Small intestine (tissue), 16 donors: ENCODE measurements at places on chromosomes 12 and 14. TPM values are rescaled to one million over a fixed set of nuclear protein-coding genes. Genes with fewer than 3 reads are reported as not detected.

TMCC3 gene
- 23.9 TPM for polyA plus RNA-seq

- no peak for DNase-seq
- H3K4me3 ChIP-seq, result no peak overlapping the region
- H3K27me3 ChIP-seq, result no peaks in the 10 kb centered on the region
- no peak overlapping the region for H3K27ac ChIP-seq
Observed at GRCh38 chr12:25994901-25995625, 36.6 kb downstream of the RASSF8 start.

GRCh38 chr14:81269100-81269978 is 48.6 kb upstream of the GTF2A1 start:
- peaks cover 3% of the 10 kb centered on the region for H3K36me3 ChIP-seq
- no peak overlapping the region for H3K27ac ChIP-seq
- H3K4me1 ChIP-seq, result no peaks in the 10 kb centered on the region
- H3K4me3 ChIP-seq, result no peak overlapping the region

GRCh38 chr14:93319958-93320357 is 12.9 kb downstream of the BTBD7 start:
- no peak overlapping the region for H3K4me3 ChIP-seq

DNA sequence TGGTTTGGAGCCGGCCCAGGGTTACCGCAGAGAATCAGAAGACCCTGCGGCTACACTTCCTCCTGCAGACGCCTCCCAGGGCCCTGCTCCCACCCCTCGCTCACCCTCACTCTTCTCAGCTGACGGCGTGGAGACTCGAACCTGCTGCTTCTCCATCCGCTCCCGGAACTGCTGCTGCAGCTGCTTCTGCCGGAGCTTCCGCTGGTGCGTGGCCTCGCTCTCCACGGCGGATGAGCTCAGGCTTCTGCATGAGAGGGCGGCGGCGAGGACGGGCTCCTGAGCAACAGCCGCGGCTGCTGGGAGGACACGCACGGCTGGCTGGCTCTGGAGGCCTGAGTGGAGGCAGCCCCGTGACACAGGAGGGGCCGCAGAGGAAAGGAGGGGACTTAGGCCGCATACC is 33.3 kb downstream of the RAD52 start:
- no peak for DNase-seq
- peaks cover 8% of the 10 kb centered on the region for H3K36me3 ChIP-seq
- no peaks in the 10 kb centered on the region for H3K27me3 ChIP-seq
- no peak overlapping the region for H3K27ac ChIP-seq
- H3K4me1 ChIP-seq, result no peaks in the 10 kb centered on the region

DNA sequence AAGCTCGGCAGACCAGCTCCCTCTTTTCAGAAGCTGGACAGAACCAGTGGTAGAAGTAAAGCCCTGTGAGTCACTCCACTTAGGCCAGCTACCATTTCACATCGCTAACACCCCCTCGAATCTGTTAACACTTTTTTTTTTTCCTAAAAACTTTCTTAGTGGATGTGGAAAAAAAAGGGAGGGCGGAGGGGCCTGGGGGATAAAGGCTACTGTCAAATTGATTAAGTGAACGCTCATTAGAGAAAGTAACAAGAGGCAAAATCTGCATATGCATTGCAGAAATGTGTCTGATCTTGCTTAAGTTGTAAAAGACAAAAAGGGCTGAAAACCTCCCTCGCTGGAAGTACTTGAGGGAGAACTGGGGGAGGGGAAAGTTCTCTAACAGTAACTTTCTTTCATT is 86.6 kb upstream of the OTX2 start:
- no peaks in the 10 kb centered on the region for H3K27me3 ChIP-seq
- DNase-seq, result no peak
- H3K4me3 ChIP-seq, result no peak overlapping the region
- no peak overlapping the region for H3K27ac ChIP-seq
- H3K4me1 ChIP-seq, result no peaks in the 10 kb centered on the region

ELK3 gene
- 6.2 TPM for polyA plus RNA-seq

DNA sequence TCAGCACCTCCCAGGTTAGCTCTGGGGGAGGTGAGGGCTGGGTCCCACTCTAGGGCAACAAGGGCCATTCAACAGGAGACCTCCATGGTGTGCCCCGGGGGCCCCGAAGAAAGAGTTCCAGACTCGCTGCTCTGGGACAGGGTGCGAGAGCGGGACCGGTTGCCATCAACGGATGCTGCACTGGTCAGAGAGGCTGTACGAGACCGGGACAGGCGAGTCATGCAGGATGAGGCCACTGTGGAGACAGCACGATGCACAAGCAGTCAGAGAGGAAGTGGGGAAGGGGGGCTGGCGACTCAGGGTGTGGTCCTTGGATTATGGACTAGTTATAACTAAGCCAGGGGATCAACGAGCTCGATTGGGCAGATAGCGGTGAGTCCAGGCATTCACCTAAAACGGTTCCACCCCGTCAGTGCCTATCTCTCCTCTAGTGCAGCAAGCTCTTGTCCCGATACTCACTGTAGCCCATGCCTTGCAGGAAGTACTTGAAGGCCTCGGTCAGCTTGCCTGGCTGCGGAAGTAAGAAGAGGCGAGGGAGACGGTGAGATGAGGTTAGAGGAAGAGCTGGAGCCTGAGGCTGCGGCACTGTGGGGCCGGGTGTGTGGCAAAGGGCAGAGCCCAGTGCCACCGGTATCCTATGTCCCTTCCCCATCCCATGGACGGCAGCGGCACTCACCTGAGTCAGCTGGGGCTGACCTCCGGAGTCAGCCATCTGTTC is 7.2 kb downstream of the NDRG2 start:
- H3K4me3 ChIP-seq, result no peak overlapping the region
- no peaks in the 10 kb centered on the region for H3K4me1 ChIP-seq
- no peak for DNase-seq

GARIN6 gene
- not detected for polyA plus RNA-seq

DNA sequence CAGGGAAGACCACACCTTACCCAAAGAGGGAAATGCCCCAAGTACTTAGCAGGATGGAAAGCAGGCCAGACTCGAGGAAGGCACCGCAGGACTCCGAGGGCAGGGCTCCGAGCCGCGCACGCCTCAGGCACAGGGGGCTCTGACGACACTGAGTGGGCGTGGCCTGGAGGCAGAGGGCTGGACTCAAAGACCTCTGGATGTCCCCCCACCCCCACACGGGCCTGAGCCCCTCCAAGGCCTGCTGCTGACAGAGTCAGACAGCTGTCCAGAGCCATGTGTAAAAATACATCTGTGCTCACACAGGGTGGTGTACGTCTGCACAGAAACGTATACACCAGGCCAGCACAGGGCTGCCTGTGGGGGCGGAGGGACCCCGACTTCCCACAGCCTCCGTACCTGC is 1.4 kb downstream of the AKT1 start:
- H3K4me1 ChIP-seq, result peaks cover 35% of the 10 kb centered on the region
- H3K4me3 ChIP-seq, result peak overlapping the region; percentile 71
- peak; percentile 72 for DNase-seq
- no peaks in the 10 kb centered on the region for H3K27me3 ChIP-seq

- no peaks in the 10 kb centered on the region for H3K36me3 ChIP-seq
- H3K27ac ChIP-seq, result no peak overlapping the region
- H3K4me3 ChIP-seq, result no peak overlapping the region
Observed at GRCh38 chr12:88870000-88870737, 289.9 kb upstream of the KITLG start.

DNA sequence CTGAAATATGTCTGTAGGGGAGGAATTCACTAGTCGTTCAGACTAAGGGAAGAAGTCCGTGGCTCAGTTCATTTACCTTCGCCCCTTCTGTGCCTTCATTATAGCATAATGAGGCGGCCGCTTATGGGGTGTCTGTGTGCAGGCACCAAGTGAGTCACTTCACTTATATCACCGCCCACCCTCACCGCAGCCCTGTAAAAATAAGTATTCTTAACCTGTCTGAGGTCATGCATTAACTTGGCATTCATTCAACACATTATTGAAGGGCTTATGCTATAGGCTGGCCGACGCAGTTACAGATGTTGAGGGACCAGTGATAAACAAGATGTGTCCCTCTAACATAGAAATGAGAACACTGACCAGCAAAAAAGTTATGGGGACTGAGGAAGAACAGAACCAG is 47.7 kb upstream of the PTCSC3 start:
- H3K27me3 ChIP-seq, result no peaks in the 10 kb centered on the region
- H3K4me3 ChIP-seq, result no peak overlapping the region
- no peaks in the 10 kb centered on the region for H3K4me1 ChIP-seq
- DNase-seq, result no peak

GRCh38 chr14:64937821-64938193 is 4.7 kb downstream of the GPX2 start:
- peaks cover 26% of the 10 kb centered on the region for H3K4me1 ChIP-seq
- H3K4me3 ChIP-seq, result no peak overlapping the region
- DNase-seq, result no peak
- H3K27me3 ChIP-seq, result no peaks in the 10 kb centered on the region
- no peak overlapping the region for H3K27ac ChIP-seq
- peaks cover 1% of the 10 kb centered on the region for H3K36me3 ChIP-seq

GRCh38 chr14:56127156-56127555 is 8.9 kb downstream of the PELI2 start:
- no peak overlapping the region for H3K4me3 ChIP-seq
- no peaks in the 10 kb centered on the region for H3K36me3 ChIP-seq
- H3K27me3 ChIP-seq, result no peaks in the 10 kb centered on the region
- peaks cover 13% of the 10 kb centered on the region for H3K4me1 ChIP-seq
- H3K27ac ChIP-seq, result no peak overlapping the region

- no peaks in the 10 kb centered on the region for H3K27me3 ChIP-seq
- no peaks in the 10 kb centered on the region for H3K4me1 ChIP-seq
- no peak for DNase-seq
- H3K4me3 ChIP-seq, result no peak overlapping the region
- H3K27ac ChIP-seq, result no peak overlapping the region
Observed at GRCh38 chr12:91954326-91954725, 191.3 kb downstream of the BTG1 start.

- H3K4me3 ChIP-seq, result no peak overlapping the region
- H3K4me1 ChIP-seq, result peaks cover 2% of the 10 kb centered on the region
- H3K27ac ChIP-seq, result no peak overlapping the region
- no peaks in the 10 kb centered on the region for H3K27me3 ChIP-seq
- no peak for DNase-seq
- no peaks in the 10 kb centered on the region for H3K36me3 ChIP-seq
Observed at GRCh38 chr12:52204095-52204930, 12.5 kb upstream of the KRT80 start.

DNA sequence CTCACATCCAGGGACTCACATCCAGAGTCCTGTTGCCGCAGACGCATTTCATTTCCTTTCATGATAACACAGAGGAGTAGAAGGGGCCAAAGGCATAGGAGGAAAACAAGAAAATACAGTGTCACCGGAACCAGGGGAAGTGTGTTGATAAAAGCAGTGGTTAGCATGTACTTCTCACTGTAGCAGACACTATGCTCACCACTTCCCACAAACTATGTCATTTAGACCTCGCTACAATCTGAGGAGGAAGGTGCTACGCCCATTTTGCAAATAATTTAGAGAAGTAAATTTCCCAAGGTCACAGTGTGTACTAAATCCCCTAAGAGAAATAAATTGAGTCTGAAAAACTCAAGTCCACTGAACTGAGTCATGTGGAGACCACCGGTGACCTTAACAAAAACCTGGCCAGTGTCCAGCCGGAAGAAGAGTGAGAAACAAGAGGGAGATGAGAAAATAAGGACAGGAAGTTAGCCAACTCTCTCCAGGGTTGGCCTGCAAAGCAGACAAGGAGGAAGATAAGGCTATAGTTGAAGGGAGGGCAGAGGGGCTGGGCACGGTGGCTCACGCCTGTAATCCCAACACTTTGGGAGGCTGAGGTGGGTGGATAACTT is 25.8 kb upstream of the TMCC3 start:
- no peaks in the 10 kb centered on the region for H3K36me3 ChIP-seq
- no peak overlapping the region for H3K27ac ChIP-seq
- no peak overlapping the region for H3K4me3 ChIP-seq
- peaks cover 3% of the 10 kb centered on the region for H3K4me1 ChIP-seq

DNA sequence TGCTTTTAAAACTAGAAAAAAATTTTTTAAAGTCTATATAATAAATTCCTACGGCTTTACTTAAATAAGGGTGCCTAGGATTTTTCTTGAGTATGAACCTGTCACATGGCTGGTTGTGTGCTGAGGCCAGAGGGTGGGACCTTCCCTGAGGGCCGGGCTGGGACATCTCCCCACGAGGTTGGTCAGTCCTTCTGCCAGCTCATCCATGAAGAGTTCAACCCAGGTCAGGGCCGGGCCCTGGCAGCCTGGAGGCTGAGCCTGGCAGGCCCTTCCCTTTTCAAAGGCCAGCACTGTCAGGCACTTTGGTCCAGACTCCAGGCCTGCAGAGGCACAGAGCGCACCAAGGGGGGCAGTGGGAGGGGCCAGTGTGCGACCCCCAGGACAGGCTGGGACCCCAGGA is 31.7 kb downstream of the TNFAIP2 start:
- no peaks in the 10 kb centered on the region for H3K36me3 ChIP-seq
- DNase-seq, result peak; percentile 68
- H3K27me3 ChIP-seq, result no peaks in the 10 kb centered on the region
- H3K4me1 ChIP-seq, result no peaks in the 10 kb centered on the region
- no peak overlapping the region for H3K27ac ChIP-seq

NANOG gene
- polyA plus RNA-seq, result not detected

DNA sequence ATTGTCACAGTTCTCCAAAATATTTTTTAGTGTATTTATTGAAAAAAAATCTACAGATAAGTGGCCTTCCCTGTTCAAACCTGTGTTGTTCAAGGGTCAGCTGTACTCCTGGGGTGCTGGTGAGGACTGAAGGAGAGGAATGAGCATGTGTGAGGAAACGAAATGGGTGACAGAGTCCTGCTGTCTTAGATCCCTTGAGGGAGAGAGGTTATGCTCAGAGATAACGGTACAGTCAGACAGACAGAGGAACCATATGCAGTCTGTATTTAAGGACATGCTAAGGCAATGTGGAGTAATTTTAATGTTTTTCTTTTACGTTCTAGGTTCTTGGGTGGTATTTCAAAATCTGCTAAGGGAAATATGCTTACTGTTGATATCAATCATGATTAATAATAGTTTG is 352.9 kb upstream of the RGS6 start:
- H3K27me3 ChIP-seq, result no peaks in the 10 kb centered on the region
- no peaks in the 10 kb centered on the region for H3K4me1 ChIP-seq
- no peak overlapping the region for H3K4me3 ChIP-seq
- no peak overlapping the region for H3K27ac ChIP-seq

DNA sequence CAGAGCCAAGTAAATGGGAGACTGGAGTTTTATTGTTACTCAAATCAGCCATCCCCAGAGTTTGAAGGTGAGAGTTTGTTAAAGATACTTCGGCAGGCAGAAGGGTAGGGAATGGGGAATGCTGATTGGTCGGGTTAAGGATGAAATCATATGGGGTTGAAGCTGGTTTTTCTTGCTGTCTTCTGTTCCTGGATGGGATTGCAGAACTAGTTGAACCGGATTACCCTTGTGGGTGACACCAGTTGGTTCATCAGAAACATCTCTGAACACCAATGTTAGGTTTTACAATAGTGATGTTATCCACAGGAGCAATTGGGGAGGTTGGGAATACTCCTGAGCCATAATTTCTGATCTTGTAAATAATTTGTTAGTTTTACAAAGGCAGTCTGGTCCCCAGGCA is 18.7 kb upstream of the SMCO2 start:
- H3K27me3 ChIP-seq, result no peaks in the 10 kb centered on the region
- DNase-seq, result no peak
- H3K4me1 ChIP-seq, result no peaks in the 10 kb centered on the region

DNA sequence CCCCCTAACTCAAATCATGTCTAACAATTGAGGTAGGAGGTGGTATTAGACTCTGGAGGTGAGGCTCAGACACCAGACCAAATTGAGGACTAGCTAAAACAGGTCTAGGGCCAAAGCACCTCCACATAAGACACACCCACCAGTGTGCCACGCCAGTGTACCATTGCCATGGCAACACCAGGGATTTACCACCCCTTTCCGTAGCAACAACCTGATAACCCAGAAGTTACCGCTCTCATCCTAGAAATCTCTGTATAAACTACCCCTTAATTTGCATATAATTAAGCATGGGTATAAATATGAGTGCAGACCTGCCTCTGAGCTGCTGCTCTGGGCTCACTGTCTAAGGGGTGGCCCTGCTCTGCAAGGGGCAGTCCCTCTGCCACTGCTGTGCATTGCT is 57.4 kb upstream of the PPP2R5C start:
- no peaks in the 10 kb centered on the region for H3K4me1 ChIP-seq
- no peaks in the 10 kb centered on the region for H3K27me3 ChIP-seq
- DNase-seq, result no peak

AP5M1 gene
- polyA plus RNA-seq, result 23.0 TPM
